ENCODE measurements at places on chromosomes 7 and 10.
A peak's percentile ranks its signal among the peaks of the same experiment; 100 is the strongest.

DNA sequence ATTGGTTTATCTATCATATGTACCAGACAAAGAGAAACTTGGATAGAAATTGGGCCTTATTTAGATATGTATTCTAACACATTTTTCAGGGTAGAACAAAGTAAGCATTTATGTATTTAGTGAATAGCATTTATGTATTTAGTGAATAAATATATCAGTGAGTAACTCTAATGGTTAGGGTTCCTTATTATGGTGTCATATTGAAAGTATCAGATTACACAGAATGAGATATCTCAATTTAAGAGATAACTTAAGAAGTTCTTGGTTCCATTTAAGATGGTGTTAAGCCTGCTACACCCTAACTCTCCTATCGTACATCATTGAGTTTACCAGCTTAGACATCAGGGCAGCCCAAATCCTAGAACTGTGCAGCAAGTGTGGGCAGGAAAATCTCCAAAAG is 35.9 kb upstream of the DMTF1 start:
- no peak for DNase-seq

GRCh38 chr7:30674876-30675275 is 7.4 kb downstream of the CRHR2 start:
- no peak for DNase-seq

DNA sequence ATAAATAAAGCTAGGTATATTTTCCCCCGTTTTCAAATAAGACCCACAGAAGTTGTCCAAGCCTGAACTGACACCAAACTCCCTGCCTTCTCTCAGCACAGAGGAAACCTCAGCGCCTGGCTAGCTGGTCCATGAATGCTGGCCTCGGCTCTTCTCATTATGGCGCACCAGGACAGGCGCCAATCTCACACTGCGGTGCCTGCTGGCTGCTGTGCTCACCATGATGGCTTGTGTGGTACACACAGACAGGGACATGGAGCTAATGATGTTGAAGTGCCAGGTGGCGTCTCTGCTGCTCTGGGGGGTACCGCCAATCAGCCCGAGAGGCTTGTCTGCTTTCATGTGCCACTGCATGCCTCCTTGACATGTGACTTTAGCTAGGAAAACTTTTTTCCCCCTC is 43.2 kb upstream of the USP6NL start:
- DNase-seq: no peak

GRCh38 chr7:7323352-7323751 is 141.0 kb downstream of the C1GALT1 start:
- DNase-seq: no peak

DNA sequence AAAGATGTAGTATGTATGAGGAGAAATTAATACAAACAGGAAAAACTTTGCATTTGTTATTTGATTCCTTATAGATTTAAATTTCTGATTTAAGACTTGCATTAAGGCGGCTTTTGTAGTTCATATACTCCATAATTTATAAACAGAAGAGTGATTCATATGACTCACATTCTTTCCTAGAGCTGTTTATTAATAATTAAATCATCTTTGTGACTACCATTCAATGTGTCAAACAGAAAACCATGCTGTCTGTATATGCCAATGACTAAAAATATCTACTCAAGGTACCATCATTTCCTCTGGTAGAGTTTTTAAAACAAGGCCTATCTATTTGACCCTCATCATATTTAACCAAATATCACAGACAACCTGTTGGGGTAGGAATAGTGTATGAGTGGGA is 501.7 kb downstream of the PARD3 start:
- DNase-seq: no peak

DNA sequence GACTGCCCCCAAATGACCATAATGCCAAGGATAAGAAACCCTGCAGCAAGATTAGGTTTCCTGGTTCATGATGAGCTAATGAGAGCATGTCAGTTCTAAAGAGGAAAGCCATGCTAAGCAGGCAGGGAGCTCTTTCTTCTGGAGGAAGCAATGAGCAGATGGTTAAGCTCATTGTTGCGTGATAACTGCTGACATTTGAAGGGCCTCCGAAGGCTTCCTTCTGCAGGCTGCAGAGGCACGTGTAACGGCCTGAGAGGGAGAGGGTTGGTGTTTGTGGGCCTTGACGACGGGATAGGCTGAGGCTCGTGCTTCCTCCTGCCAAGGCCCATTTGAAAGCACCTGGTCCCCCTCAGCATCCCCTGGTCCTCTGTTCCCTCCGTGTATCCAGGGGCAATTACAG is 63.5 kb upstream of the BTBD16 start:
- DNase-seq: peak; percentile 63

GRCh38 chr7:29248713-29249382 is 54.3 kb downstream of the CHN2 start:
- DNase-seq: no peak

- DNase-seq: no peak
These were observed 59.0 kb downstream of the DNAJB9 start for GRCh38 chr7:108628678-108629077.

- peak; percentile 84 for DNase-seq
These were observed 123.0 kb downstream of the SH2D4B start for GRCh38 chr10:80660736-80661135.

DNA sequence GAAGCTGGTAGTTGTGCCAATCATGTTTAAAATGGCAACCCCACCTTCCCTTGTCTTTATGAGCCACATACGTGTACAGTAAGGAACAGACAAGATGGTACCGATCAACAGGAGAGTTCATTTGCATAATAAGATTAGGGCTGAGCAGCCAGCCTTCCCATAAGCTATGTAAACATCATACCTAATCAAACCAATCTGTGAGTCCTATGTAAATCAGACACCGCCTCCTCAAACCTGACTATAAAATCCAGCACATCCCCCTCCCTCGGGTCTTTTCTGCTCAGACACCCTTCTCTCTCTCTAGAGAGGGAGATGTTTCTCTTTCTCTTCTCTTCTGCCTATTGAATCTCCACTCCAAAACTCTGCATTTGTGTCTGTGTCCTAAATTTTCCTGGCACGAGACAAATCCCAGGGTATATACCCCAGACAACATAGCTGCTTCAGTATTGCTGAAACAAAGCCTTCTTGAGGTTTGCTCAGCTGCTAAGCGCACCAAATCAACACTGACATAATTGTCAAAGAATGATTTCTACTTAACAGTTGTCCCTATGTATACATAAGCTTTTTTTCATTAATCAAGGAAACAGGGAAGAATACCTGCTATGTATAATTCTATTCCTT is 279.2 kb downstream of the THSD7A start:
- DNase-seq: no peak

DNA sequence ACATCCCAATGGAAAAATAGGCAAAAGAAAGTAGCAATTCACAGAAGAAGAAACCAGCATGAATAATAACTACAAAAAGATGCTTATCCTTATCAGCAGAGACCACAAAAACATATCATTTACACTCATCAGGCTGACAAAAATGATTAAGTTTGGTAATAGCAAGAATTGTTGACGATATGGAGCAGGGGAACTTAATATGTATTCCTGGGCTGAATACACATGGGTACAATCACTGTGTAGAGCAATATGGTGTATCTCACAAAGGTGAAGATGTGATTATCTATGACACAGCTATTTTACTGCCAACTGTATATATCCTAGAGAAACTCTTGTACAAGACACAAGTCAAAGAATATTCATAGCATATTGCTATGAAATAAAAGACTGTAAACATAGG is 141.8 kb upstream of the NOBOX start:
- DNase-seq: no peak

- no peak for DNase-seq
These were observed 3.0 kb downstream of the TMEM273 start for GRCh38 chr10:49185213-49185612.

- DNase-seq: no peak
These were observed 141.4 kb downstream of the VTI1A start for GRCh38 chr10:112588225-112588990.

DNA sequence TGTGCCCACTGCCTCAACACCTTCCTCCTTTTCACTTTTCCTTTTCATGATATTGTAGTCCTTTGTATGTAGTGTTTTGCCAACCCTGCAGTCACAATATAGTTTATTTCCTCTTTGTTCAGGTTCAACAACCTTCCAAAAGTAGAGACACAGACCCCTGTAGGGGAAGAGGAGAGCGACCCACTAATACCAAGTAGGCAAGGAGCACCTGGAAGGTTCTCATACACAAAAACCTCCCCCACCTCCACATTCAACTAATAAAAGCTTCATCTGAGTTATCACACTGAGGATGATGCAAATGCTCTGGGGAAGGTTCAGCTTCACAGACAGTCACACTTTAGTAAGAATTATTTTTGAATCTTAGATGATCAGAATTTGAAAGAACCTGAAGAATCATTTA is 41.6 kb downstream of the PIK3AP1 start:
- DNase-seq: no peak
